Cerebellum (tissue), 4 donors: ENCODE measurements at places on chromosomes 6 and 20. TPM values are rescaled to one million over a fixed set of nuclear protein-coding genes. Genes with fewer than 3 reads are reported as not detected.

DNA sequence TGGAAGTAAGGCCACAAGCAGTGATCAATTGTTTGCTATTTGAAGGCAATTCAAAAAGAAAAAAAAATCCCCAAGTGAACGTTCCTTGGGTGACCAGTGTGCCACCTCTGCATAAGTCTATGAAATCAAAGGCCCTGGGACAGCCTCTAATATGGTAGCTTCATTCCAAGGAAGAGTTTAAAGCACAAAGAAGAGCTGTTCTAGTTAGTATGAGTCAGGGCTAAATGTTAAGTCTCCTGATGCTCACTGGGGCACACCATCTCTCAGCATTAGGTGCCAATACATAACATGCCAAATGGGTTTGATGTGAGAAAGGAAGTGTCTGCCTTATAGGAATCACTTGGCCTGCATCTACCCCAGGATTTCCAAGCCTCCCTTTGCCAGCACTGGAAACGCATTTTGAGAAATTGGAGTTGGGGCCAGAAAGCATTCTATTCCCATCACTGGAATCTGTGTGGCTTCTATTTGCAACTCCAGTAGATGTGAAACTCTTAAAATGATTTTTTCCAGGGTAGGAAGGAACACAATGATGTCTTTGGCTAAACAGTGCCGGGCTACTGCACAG is 13.0 kb downstream of the UNC5CL start:
- no peak for DNase-seq

DNA sequence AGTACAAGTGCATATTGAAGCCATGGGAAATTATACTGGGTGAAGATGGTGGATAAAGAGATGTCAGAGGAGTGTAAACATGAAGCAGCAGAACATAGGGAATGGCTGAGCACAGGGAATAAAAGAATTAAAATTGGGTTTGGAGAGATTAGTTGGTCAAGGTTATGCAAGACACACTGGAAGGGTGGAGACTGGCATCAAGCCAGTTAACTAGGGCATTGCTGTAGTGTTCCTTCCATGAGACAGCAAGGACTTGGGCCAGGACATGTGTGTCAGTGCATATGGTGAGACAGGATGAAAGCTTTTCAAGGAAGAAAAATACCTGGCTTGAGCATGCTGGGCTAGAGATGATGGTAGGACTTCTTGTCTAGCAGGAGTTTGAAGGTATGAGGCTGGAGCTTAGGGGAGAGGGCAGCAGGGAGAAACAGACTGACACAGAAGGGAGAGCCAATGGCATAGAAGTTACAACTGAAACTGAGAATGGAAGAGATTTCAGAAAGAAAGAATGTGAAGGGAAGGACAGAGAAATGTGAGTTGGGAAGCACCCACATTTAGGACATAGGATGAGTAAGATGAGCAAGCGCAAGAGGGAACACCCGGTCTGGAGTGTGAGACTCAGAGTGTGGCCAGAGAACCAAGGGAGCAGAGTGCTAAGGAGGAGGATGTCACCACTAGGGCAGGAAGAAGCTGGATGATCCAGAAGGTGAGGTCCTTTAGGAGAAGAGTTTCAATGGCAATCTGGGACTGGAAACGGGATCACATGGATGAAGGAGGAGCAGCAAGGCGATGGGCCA is 14.5 kb upstream of the TMEM170B start:
- DNase-seq: no peak

DNA sequence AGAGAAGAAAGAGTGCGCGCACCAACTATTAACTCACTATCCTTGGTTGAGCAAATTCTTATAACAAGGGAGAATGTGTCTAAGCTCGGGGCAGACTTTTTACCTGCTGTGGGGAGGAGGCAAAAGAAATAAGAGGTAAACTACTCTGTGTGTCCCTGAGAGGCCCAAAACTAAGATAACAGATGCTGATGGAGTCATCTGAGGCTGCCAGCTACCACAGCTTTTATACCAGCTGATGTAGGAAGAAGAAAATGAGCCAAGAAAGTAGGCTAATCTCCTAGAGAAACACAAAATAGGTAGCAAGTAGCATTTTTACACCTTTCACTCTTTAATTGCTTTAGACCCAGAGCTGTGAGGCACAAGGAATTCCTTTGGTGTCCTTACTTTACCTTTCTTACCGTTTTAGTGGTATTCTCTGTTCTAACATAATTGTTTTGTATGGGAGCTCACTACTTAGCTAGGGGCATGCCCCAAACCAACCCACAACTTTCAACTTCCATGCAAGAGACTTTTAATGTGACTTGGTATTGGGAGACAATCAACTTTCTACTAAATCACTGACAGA is 27.8 kb upstream of the PIM1 start:
- no peak for DNase-seq

DNA sequence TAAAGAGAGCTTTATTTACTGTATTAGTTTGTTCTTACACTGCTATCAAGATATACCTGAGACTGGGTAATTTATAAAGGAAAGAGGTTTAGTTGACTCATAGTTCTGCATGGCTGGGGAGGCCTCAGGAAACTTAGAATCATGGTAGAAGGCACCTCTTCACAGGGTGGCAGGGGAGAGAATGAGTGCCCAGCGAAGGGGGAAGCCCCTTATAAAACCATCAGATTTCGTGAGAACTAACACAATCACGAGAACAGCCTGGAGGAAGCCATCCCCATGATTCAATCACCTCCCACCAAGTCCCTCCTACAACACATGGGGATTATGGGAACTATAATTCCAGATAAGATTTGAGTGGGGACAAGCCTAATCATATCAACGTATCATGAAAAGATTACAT is 27.2 kb downstream of the ARID1B start:
- no peak for DNase-seq

DNA sequence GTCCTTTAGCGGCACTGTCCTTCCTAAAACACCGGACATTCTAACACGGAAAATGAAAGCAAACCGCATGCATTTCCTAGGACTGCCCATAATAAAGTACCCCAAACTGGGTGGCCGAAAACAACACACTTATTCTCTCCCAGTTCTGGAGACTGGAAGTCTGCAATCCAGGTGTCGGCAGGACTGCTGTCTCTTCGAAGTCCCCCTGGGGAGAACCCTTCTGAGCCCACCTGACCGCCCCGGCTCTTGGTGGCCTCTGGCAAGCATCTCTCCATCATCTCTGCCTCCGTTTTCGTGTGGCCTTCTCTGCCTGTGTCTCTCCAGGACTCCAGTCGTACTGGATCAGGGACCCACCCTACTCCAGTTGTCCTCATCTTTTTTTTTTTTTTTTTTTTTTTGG is 55.4 kb downstream of the SYNJ2 start:
- DNase-seq: no peak

Gene PPP1R16B
- 13.0 TPM for total RNA-seq

- no peak for DNase-seq
These were observed 174.2 kb downstream of the TSHZ2 start for GRCh38 chr20:53146201-53146891.

Gene NKX2-2
- total RNA-seq: 2.4 TPM

Gene TAGAP
- 2.4 TPM for total RNA-seq
